SW 1271 (cell line): ENCODE measurements at places on chromosomes 4 and X.

DNA sequence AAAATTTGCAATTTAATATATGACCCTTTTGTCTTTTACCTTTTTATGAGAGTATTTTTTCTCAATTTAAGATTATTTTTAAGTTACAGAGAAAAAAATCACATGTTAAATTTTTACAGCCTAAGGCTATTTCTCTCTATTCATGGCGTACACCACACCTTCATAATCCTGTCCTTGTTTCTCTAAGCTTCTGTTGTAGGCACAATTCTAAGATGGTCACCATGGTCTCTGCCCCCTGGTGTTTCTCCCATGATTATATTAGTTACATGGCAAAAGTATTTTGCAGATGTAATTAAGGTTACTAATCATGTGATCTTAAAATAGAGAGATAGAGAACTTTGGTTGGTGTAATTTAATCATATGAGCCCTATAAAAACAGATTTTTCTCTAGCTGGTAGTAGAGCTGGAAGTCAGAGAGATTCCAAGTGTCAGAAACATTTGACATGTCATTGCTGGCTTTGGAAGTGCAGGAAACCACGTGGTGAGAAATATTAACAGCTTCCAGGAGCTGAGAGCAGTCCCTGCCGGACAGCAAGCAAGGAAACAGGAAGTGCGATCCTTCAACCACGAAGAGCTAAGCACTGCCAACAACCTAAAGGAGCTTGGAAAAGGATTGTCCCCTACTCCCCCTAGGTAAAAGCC, 89.8 kb downstream of the EIF4E start:
- no peak for DNase-seq

DNA sequence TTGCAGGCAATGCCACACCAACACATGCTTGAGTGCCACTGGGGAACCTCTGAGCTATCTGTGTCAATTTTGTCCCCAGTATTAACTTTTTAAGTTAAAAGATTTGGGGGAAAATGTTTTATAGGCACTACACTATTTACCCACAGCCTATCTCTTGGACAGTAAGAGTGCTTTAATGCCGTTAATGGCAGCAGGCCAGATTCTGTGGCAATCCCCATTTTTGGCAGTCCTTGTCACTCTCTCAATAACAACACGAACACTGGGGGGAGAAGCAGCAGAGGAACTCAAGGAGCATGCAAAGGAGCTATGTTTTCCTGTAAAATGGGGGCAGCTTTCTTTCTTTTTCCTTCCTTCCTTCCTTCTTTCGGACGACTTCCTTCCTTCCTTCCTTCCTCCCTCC, 168.6 kb downstream of the NSUN7 start:
- no peak for DNase-seq

- no peak for DNase-seq
These were observed 29.5 kb downstream of the EGFL6 start for GRCh38 chrX:13598877-13599276.

DNA sequence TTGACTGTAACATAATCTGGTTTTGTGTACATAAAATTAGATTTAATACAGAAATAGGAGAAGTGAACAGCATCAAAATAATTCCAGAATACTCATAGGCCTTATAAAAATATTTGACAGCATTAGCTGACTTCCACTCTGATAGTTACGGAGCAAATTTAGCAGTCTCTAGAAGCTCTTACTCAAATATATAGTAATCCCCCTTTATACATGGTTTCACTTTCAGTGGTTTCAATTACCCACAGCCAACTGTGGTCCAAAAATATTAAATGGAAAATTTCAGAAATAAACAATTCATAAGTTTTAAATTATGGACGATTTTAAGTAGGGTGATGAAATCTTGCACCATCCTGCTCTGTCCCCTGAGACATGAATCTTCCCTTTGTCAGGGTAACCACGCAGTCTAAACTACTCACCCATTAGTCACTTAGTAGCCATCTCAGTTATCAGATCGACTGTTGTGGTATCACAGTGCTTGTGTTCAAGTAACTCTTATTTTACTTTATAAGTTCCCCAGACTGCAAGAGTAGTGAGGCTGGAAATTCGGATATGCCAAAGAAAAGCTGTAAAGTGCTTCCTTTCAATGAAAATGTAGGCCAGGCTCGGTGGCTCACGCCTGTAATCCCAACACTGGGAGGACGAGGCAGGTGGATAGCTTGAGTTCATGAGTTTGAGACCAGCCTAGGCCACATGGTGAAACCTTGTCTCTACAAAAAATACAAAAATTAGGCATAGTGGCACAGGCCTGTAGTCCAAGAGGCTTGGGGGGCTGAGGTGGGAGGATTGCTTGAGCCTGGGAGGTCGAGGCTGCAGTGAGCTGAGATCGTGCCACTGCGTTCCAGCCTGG, 17.2 kb upstream of the RTL9 start:
- no peak for DNase-seq

DNA sequence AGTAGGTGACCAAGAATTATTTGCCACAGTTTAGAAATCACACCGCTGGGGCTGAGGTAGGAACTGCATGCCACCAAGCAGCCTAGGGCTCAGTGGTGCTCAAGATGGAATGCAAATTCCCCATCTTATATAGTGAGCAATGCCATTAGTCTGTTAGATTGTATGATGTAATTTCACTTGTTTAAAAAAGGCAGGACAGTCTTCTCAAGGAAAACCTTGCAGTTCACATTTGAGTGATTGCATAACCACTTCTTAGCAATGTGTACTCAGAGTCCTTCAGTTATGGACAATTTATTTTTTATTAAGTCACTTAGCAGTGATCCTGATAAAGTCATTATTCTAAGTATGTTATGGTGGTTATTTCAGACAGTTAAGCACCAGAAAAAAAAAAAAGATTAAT, 142.9 kb upstream of the SFRP2 start:
- DNase-seq = no peak

DNA sequence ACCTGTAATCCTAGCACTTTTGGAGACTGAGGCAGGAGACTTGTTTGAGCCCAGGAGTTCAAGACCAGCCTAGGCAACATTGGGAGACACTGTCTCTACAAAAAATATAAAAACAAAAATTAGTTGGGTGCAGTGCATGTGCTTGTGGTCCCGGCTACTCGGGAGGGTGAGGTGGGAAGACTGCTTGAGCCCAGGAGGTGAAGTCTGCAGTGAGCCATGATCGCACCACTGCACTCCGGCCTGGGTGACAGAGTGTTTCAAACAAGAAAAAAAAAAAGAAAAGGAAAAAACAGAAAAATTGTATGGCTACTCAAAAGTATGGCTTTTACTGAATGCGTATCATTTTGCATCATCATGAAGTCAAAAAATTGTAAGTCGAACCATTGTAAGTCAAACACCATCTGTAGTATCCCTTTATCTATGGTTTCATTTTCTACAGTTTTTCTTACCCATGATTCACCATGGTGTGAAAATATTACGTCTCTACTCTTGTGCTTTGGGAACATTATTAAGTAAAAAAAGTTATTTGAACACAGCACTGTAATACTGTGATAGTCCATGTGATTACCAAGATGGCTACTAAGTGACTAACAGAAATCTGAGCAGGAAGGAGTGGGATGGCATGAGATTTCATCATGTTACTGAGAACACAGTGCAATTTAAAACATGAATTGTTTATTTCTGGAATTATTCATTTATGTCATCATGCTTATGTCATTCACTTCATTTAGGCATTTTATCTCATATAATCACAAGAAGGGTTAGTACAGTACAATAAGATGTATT, 26.5 kb upstream of the MANBA start:
- no peak for DNase-seq

DNA sequence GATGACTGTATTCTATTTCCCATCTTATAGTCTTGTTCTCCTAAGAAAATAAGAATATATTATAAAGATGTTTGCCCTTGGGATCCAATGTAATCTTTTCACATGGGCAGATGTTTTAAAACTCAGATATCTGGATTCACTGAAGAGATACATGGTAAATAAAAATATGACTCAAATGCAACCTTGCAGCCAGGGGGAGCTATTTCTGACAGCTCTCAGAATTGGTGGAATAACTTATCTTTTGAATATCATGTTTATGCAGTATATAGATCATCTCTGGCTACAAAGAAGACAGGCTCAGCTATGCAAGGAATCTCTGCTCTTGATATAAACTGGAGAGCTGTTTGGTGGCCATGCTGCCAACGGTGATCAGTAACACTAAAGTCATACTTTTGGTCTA, 274.7 kb downstream of the GLUD2 start:
- no peak for DNase-seq

DNA sequence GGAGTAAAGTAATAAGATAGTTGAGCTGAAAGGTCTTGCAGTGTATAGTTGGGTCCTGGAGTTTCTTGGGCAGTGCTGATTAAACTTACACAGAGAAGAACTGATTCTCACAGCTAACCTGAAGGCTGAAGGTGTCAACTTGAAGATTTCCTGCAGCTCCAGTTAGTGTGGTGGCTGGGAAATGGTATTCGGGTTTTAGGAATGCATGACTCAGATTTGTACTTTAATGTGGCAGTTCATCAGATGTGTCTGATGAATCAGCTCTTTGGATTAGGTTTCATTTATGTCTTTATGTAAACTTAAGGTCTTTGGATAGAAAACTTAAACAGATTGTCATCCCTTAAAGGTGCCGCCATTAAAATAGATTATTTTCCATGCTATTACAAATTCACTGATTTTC, 200.0 kb downstream of the IL1RAPL1 start:
- no peak for DNase-seq

DNA sequence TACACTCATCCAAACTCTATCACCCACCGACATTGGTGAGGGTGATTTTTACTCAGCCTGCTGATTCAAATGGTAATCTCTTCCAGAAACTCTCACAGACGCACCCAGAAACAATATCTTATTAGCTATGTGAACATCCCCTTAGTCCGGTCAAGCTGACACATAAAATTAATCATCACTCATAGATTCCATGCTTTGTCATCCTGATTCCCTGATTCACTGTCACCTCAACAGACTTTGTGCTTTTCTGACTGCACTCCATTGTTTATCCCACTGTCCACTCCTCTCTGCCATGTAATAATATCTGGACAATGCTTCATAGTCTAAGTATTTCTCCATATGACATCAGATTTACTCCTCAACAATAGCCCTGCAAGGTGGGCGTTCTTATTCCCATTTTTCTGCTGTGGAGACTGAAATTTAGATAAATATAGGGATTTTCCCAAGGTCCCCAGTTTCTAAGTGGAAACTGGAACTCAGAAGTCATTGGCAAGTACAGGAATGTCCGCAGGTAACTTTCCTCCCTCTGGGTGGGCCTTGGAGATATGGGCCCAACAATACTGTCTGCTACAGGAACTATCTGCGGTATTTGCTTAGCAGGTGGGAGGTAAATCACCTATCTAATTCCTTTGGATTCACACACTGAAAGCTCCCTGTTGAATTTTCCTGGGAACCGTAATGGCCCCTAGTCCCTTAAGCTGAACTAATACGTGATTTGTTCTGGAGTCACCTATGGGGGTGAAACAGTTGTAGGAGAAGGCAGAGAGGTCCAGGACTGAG, 228.6 kb upstream of the BCOR start:
- DNase-seq = no peak

- DNase-seq = no peak
These were observed 17.0 kb upstream of the SYTL5 start for GRCh38 chrX:37989304-37989703.

DNA sequence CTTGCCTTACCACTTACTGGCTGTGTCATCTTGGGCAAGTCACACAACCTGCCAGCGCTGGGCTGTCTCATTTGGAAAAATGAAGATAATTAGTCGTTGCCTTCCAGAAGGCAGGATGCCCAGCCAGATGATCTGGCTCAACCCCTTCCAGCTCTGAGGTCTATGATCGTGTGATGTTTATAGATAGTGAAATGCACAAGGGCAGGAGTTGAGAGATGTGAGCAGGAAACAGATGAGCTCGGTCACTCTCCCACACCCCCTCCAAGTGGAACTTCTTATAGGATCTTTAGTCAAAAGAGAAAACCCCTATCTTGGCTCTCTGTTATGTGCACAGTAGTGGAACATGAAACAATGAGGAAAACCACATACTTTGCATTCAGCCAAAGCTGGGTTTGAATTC, 336.8 kb upstream of the PPARGC1A start:
- DNase-seq = no peak

GRCh38 chrX:86237482-86237881, 89.2 kb downstream of the DACH2 start:
- DNase-seq = no peak

DNA sequence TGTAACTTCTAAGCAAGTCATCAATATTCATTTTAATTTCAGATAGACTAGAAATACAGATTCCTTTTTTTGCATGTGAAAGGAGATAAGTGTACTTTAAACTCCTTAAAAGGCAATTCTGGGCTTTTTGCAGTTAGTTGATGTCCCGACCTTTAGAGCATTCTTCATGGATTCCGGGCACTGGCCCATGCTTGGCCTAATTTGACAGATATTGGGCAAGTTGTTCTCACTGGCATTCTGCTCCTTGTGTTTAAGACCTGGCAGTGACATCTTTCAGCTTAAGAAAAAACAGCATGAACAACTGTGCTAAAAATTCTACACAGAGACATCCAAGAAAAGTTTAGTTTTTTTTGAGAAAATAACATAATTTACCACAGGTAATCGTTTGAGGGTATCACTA, 1037.2 kb downstream of the PCDH18 start:
- DNase-seq = no peak

DNA sequence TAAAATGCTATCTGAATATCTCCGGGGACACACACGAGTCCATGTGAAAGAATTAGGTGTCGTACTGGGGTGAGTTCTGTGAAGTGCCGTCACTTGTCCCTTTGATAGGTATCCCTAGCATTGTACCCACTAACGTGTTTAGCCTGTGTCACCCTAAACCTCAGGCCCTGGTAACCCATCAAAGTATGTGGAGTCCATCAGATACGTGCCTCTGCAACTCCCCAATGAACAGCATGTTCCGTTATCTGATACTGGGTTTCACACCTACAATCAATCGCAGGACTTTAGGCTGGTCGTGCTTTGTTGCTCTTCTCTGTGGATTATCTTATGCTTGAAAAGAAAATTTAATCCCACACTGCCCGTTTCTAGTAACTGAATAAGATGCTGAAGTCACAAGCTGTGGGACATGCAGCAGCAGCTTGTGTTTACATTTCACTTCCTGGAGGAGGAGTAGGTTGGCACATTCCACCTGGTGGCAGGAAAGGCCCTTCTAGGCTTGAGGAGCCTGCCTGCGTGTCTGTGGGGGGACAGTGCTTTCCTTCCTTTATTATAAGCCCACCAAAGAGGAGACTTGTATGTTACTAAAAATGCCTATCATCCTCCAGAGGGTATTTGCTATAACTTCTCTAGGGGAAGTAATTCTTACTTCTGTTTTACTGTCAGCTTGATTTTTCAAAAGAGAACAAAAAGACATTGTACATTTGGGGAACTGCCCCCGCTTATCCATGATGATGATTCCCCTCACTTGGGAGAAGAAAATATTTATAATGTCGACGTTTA, 127.2 kb downstream of the FNIP2 start:
- no peak for DNase-seq

GRCh38 chr4:172573899-172574298, 594.7 kb upstream of the GALNT7 start:
- no peak for DNase-seq

- DNase-seq = peak; percentile 22
These were observed 795 bp upstream of the SH3KBP1 start for GRCh38 chrX:19887911-19888879.

DNA sequence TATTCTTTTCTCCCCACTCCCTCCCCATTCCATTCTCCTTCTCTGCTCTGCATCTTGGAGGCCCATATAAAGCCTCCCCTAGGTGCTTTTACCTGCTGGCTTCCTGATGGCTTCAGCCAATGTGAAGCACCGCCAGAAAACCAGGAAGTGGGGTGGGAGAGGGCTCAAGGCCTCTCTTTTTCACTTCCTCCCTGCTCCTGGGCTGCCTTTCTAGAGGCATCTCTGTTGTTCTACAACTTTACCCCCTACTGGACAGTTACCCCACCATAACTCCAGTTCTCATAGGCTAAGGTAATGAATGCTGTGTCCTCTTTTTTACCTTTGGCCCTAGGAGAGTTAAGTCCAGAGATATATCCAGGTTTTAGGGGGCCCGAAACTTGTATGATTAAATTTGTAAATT, 62.4 kb upstream of the PPARGC1A start:
- no peak for DNase-seq
